ENCODE measurements at places on chromosomes 4 and X.

DNA sequence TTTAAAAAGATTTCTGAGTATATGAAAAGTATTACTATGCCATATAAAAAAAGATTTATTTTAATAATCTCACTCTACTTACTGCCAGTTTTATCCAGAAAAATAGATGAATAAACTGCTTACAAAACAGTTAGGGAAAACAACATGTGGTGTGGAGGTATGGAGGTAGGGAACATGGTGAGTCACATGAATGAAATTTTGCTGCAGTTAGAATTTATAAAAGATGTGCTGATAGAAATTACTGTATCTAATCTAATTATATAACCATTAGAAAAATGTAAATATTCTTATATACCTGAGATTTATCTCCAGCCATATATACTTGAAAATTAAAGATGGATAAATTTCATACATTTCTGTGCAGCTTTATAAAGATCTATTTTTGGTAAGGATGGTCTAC lies 184.0 kb upstream of the ANK2 start:
- no peak for DNase-seq

DNA sequence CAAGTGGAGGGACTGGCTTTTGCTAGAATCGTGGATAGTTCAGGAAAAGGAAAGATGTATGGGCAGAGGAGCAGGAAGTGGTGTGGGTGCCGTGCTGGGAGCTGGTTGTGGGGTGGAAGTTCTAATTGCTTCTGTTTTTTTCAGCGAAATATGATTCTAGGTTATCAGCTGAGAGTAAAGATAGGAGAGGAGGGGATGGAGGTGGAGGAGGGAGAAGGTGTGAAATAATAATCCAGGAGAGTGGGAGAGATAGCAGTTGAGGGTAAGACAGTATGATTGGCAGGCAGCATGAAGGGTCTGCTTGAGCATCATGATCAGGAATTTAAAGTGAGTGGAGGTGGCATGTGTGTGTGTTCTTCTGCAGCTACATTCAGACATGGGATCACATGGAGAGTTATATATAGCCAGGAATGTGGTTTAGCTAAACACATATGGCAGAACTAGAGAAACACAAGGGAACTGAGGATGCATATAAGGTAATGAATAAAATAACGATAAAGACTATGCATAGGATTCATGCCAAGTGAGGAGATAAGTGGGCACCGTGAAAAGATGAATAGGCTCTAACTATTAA lies 133.7 kb downstream of the ANK2 start:
- DNase-seq: no peak

- no peak for DNase-seq
Measured at GRCh38 chrX:134604701-134605311, 53.5 kb downstream of the PLAC1 start.

GRCh38 chrX:44489515-44489914 lies 53.1 kb downstream of the FUNDC1 start:
- no peak for DNase-seq

DNA sequence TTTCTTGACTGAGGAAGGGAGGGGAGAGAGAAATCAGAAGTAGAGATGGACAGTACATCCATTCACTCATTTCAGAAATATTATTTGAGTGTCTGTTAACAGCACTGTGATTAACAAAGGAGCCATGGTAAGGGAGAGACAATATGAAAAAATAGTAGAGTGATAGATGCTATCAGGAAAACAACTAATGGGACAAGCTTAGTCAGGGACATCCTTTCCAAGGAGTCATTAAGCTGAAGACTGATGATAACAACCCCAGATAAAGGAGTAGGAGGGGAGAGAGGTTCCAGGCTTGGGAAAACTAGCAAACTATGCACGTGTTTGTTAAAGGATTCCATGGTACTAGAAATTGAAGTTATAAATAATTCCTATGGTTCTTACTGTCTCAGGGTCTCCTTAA lies 122.2 kb downstream of the CBR4 start:
- DNase-seq: no peak

DNA sequence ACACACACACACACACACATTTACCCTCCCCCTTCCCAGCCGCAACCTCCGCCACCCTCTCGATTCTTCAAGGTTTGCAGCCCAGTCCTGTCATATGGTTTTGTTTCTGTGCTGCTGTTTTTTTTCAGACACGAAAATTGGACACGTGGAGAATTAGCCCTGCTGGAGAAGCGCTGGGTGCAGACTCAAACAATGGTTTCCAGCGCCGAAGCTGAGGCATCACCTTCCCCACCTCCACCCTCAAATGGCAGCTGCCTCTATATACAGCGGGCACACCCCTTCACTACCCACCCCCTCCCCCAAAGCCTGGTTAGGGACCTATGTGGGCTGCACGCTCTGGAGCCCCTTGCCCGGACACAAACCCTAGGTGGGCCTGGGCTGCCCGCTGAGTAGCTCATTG lies 87.9 kb downstream of the BCOR start:
- DNase-seq: no peak
